ENCODE measurements at places on chromosomes 12 and 14.

DNA sequence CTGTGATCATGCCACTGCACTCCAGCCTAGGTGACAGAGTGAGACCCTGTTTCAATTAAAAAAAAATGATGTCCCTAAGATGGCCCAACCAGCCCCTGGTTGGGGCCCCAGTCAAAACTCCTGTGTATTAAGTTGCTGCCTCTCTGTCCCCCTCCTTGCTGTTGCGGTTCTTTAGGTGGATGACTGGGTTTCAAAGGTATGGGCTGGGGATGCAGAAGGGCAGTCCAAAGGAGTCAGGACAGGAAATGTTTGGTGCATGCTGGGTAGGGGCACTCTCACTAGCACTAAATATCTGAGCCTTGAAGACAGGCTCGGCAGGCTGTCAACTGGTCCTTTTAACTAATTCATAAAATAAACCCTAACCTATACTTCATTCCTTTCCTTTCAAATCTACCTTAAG, 12.0 kb upstream of the PIP4K2C start:
- no peak for DNase-seq

GRCh38 chr12:29750131-29750927, 33.4 kb downstream of the TMTC1 start:
- no peak for DNase-seq

DNA sequence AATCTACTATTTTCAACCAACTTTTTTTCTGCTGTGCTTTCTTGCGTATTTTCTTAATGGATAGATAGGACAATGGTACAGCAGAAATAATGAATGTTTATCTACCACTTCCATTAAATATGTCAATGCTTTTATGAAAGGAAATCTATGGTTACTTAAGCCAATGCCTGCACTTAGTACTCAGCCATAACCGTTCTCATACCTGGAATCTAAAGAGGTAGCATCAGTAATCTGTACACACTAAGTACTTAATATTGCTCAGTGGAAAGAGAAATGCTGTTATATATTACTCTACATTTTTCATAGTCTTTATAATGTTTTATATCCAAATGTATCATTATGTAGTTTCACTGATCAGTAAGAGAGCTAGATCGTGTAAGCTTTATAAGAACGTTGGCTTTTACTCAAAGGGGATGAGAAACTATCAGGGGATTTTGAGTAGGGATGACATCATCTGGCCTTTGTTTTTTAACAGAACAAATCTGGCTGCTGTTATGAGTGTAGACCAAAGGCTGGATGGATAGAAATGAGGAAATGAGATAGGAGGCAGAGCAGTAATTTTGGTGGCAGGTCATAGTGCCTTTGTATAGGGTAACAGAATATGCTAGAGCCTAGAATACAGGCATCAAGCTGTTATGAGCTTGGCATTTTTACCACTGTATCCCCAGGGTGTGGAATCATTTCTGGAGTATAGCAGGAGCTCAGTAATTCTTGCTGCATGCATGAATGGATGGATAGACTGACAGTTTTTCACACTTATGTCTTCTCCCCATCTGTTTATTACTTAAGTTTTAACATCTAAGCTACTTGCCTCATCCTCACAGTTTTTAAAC, 34.0 kb downstream of the ALG10B start:
- no peak for DNase-seq

DNA sequence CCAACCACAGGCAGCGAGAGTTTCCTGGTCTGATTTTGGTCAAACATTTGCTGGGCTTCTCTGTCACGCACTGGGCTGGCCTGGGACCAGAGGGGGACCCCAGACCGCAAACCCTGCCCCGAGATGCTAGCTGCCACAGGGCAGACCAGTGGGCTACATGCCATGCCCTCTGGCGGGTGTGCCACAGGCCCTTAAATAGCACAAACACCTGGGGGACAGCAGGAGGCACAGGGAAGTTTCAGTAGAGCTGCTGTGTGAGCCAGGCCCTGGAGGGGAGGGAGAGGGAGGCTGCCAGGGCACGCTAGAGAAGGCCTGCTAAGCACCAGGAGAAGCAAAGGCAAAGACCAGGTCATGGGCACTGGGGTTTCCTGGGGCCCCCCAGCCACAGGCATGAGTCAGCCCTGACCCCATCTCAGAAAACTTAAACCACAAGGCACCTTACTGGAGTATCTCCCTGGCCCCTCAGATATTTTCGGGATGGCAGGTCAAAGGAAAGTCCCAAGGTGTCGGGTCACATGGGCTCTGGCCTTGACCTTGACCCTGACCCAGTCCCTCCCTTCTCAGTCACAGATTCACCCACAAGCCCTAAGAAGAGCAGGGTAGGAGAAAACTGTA, 29.2 kb downstream of the ITPK1 start:
- DNase-seq: no peak

DNA sequence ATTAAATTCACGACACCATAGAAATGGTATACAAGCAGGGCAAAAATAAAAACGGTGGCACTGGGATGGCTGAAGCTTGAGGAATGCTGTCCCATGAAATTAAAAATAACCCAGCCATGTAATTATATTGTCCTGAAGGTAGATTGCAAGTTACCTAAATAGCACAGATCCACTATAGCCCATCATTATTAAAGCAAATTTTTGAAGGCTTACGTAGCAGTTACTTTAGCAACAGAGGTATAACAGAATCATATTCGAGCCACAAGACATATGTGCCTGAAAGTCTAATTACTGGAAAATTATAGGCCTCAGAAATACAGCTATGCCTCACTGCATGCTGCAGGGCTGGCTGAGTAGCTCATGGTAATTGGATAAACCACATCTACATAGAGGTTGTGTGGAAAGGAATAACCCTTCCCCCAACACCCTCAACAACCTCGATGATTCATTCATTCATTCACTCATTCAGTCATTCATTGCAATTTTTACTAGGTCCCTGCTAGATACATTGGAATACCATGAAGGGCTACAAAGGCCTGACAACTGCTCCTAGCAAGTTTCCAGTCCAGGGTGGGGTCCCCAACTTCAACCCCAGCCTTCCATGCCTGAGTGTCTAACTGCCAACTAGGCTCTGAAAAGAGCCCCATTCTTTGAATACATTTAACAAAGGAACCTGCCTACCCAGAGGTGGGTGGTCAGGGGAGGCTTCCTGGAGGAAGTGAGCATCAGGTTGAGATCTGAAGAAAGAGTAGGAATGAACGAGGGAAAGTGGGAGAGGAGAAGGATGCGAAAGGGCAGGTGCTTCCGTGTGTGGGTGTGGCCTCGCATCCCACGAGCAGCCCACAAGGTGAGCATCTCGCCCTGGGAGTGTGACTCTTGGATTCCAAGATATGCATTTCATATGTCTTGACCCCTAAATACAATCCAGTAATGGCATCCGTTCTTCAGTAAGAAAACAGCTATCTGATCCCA, 18.0 kb upstream of the CMKLR1 start:
- no peak for DNase-seq

DNA sequence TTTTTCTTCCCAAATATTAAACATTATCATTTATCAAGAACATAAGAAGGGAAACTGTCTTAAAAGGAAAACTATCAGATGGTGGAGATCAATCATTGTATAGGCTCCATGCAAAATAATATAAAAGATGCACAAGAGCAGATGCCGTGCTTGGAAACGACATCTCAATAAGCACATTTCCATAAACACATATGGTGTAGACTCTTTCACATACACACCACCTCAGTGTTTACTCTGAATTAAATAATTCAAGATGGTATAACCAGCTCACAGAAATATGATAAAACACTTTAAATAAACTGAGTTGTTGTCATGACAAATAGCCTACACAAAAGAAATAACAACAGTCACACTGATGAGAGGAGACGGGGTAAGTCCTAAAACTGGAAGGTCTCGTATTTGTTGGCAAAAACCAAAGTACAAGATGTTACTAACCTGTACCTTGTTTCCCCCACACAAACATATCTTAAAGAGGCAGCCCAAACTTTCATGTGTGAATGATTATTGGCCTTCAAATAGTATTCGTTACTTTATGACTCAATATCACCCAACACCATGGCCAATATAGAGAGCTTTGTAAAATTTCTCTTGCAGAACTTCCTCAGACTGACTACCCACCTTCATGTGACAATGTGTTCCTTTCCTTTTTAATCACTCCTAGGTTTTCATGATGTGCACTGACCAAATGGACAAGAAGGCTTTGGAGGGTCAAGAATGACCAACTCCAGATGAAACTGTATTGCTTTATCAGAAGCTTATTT, 48.6 kb upstream of the TMPO start:
- no peak for DNase-seq

DNA sequence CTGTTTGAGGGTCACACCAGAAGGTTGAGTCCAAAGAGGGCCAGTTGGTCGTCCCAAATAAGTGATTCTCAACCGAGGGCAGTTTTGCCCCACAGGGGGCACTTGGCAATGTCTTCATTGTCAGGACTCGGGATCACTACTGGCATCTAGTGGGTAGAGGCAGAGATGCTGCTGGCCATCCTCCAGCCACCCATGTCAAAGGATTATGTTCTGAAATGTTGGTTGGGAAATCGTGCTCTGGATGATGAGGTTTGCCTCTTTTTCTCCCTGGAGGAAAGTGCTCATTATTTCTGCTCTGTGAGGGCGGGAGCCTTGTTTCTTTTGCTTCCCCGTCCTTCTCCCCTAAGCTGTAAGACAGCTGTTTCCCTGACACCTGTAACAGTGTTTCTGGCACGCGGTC, 3.6 kb downstream of the ZNF839 start:
- DNase-seq: no peak

- DNase-seq: no peak
Observed at GRCh38 chr12:117641885-117642284, 280.5 kb upstream of the NOS1 start.

- no peak for DNase-seq
Observed at GRCh38 chr14:59428581-59429012, 36.6 kb downstream of the GPR135 start.

GRCh38 chr14:89401241-89401640, 15.8 kb downstream of the FOXN3 start:
- no peak for DNase-seq

DNA sequence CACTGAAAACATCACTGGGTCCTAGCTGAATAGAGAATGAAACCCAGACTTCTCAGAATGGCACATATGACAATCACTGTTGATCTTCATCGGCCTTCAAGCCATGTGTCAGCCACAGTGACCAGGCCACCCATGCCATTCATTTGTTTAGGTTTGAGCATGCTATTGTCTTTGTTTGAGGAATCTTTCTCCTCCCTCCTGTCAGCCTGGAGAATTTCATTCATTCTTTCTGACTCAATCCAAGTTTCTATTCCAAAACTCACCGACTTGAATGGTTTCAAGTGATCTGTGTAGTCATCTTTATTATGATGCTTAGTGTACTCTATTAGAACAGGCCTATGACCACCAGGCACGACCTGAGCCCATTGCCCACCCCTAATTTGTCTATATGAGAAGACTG, 106.3 kb downstream of the ETNK1 start:
- no peak for DNase-seq

- no peak for DNase-seq
Observed at GRCh38 chr14:77554816-77555599, 56.4 kb upstream of the ISM2 start.

- DNase-seq: no peak
Observed at GRCh38 chr12:89875809-89876208, 167.2 kb upstream of the ATP2B1 start.

DNA sequence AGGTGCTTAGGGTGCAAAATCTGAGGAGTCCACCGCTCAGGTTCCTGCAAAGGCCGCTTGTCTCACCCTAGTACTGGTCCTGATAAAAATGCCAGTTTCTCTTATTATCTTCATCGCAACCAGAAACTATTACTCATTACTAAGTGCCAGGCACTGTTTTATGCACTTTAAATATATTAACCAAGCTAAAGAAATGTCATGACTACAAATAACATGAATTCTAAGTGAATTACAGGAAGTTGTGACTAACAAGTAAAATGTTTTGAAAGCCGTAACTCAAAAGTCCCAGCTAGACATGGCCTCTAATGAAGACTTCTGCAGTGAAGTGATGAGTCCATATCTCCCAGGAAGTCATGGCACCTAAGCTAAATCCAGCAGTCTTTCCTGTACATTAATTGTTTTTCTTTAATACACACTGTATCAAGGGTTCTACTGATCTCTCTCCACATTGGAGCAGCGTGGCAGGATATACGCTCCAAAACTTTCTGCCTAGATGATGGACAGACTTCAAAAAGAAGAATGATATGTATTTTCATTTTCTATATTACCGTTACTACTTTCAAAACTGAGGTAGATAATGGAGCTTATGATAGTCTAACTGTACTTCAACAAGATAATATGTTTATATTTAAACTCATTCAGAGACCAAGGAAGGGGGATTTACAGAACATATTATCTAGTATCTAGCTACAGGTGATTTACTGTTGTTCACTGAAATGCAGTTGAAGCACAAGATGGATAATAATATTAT, 117.3 kb upstream of the ARID2 start:
- DNase-seq: no peak

DNA sequence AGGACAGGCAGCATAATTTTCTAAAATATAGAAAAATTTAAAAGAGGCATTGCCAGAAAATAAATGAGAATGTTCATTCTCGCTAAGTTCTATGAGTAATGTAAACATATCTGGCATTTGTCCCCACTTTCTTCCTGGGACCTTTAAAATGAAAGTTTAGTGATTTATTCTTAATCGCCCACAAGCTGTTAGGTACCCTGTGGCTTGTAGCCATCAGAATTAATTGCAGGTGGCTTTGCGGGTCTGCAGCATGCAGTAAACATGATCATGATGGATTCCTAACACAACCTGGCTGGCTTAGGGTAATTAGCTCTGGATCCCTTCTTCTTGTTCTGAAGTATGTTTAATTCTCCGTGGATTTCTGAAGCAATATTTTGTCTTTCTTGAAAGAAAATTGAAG, 103.5 kb upstream of the FRMD6 start:
- no peak for DNase-seq

DNA sequence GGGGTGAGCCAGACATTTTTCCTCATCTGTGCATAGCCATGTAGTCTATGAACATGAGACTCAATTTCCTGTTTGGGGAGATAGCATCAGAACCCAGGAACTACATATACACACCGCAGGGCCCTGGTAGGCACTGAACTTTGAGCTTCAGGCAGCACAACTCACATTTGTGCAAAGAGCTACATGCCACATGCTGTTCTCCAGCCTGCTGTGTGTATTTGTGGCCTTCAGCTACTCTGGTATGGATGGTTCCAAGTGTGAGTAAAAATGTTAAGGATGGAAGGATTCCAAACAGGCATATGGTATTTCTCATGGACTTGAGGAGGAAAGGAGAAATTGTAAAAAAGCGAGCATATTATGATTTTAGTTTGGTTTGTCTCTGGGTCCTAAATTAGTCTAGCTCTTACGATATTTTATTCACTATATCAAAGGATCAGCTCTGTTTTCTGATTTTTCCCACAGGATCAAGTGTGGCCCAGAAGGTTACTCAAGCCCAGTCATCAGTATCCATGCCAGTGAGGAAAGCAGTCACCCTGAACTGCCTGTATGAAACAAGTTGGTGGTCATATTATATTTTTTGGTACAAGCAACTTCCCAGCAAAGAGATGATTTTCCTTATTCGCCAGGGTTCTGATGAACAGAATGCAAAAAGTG, 422.4 kb upstream of the OR4E1 start:
- no peak for DNase-seq
